Stimulated activated CD4-positive, alpha-beta T cell treated with anti-CD3 and anti-CD28 coated beads, TNF-alpha, amount 100 ng/mL, for 24 hours (primary cell): ENCODE measurements at places on chromosomes 2 and 18.

DNA sequence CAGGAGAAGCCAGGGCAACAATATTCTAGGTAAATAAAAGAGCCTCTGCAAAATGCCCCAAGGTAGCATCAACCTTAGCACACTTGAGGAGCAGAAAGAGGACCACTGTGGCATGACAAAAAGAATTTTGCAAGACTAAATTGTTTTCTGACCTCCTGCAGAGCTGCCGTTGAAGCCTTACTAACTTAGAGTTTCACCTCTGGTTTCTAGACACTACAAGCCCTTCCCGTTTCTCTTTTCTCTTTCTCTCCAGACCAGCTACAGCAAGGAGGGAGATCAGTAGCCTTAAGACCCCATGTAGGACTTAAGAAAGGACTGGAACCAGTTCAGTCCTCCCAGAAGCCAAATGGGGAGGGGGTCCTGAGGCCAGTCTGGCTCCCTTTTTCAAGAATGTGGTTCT is 73.3 kb upstream of the SP3 start:
- DNase-seq, result no peak

DNA sequence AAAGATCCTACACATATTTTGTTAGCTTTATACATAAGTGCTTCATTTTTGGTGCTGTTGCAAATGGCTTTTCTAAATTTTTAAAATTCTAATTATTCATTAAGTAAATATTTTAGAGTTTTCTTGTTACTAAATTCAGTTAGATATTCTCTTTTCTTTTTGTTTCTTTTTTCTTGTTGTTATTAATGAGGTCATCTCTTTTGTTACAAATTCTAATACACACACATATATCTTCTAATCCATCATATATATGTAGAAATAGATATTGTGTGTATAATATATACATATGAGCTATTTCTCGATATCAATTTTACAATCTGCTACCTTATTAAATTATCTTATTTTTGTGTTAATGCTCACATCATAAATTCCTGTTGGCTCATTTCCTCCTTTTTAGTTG is 255.9 kb downstream of the GALR1 start:
- DNase-seq, result no peak

DNA sequence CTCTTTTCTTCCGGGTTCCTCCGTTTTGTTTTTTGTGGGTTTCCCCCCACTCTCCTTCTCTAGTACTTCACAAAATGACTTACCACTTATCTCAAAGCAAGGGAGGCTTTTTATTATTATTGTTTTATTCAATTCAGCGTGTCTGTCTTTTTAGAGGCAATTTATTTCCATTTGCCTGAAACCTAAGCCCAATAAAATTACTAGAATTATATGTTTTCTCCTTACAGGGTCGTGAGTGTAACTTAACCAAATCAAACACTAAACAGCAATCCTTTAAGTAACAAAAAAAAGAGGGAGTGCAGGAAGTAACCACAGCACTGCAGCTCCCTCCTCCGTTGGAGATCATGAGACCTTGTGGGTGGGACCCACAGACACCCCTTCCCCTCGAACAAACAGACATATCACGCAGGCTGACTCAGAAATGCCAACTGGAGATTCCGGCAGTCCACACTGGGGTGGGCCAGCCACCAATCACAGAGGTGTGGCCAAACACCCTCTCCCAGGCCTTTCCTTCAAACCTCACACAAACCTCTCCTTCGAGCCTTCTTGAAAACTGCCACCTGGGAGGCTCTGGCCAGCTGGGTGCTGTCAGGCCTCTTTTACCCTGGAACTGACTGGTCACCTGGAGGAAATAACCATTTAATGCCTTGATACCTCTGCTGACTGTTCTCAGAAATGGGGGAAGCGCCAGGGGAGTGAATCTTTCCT is 207.1 kb upstream of the SMAD2 start:
- DNase-seq, result no peak

- DNase-seq, result no peak
Observed at GRCh38 chr2:147440734-147441133, 404.1 kb upstream of the ACVR2A start.

- DNase-seq, result no peak
Observed at GRCh38 chr18:21291106-21291505, 49.1 kb downstream of the GREB1L start.

GRCh38 chr2:29485631-29486030 is 370.4 kb downstream of the CLIP4 start:
- no peak for DNase-seq

GRCh38 chr2:41922177-41922576 is 125.6 kb upstream of the PKDCC start:
- no peak for DNase-seq

DNA sequence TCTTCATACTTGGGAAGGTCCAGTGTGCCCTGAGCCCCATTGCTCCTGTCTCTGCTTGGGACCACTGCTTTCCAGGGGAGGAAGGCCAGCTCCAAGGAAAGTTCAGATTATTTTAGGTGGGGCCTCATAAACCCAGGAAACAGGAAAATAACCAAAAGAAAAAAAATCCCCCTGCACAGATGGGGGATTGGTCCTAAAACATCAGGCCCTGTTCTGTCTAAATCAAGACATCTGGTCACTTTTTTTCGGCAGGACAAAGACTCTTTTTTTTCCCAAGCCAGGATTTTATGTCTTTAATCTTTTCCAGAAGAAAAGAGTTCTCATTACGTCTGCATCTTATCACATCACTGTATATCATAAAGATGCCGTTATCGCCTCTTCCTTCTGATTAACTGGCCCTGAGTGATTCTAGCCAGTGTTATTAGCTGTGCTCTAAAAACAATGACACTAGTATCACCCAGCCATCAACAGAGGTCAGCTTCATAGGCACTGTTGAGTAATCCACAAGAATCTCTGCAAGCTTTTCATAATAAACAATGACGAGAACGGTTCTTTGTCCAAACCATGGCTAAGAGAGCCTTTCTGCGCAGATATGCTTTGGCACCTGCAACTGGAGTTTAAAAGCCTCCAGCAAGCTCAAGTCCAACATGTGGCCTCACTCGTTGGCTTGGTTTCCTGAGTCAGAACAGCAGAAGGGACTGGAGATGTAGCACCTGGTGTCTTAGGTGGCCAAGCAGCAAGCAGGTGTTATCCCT is 138.2 kb downstream of the VAPA start:
- no peak for DNase-seq

- no peak for DNase-seq
Observed at GRCh38 chr2:21279525-21279924, 155.8 kb downstream of the TDRD15 start.

- DNase-seq, result no peak
Observed at GRCh38 chr2:171165967-171166327, 5.3 kb upstream of the TLK1 start.

DNA sequence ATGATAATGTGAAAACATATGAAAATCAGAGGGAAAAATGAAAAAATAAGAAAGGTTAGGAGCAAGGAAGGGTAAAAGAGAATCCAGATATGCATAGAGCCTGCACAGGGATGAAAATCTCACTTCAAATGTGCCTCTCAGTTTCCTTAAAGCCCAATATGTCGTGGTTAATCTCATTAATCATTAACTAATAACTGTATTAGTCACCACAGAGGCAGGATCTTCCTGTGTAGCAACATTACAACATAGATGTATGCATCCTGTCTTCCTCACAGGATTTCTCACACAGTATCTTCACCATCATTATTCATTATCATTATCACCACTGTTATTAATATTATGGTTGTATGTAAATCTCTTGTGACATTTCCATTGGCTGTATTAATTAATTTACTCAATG is 361.2 kb upstream of the SOX11 start:
- no peak for DNase-seq

DNA sequence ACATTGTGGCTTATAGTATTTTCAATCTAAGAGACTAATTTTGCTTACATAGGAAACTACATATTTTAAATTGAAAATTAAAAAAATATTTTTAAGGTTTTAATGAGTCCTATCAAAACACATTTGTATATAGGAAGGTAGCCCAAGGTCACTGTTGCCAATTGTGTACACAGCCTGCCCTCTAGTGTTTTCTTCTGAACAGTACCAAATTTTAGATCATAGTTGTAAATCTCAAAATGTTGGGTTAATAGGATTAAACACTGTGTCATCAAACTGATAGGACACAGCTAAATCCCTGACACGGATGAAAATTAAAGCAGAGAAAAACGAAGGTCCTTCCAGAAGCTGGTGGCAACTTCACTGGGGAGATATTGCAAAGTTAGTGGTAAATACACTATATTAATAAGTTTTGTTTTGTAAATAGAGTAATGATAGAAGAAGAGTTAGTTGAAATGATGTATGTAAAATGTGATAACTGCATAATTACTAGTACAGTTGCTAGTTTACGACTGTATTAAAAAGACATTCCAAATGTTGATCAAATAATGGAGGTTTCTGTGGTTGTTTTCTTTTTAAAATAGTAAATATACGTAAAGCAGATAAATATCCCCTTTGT is 19.7 kb downstream of the CLUL1 start:
- no peak for DNase-seq

- no peak for DNase-seq
Observed at GRCh38 chr2:47061944-47062678, 93.0 kb downstream of the STPG4 start.

- no peak for DNase-seq
Observed at GRCh38 chr18:610214-610928, 13.6 kb downstream of the CLUL1 start.

GRCh38 chr2:246489-247144 is 17.2 kb downstream of the SH3YL1 start:
- DNase-seq, result peak; percentile 6

DNA sequence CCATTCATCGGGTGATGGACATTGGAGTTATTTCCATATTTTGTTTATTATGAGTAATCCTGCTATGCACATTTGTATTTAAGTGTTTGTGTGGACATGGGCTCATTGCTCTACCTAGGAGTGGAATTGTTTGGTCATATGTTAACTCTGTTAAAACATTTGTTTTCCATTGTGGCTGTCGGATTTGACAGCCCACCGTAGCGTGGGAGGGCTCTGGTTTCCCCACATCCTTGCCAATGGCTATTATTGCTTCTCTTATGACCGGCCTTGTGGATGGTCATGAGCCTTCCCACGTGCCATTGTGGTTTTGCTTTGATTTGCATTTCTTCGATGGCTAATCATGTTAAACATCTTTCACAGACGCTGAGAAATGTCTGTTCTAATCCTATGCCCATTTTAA is 92.0 kb downstream of the ZNF236 start:
- DNase-seq, result no peak

DNA sequence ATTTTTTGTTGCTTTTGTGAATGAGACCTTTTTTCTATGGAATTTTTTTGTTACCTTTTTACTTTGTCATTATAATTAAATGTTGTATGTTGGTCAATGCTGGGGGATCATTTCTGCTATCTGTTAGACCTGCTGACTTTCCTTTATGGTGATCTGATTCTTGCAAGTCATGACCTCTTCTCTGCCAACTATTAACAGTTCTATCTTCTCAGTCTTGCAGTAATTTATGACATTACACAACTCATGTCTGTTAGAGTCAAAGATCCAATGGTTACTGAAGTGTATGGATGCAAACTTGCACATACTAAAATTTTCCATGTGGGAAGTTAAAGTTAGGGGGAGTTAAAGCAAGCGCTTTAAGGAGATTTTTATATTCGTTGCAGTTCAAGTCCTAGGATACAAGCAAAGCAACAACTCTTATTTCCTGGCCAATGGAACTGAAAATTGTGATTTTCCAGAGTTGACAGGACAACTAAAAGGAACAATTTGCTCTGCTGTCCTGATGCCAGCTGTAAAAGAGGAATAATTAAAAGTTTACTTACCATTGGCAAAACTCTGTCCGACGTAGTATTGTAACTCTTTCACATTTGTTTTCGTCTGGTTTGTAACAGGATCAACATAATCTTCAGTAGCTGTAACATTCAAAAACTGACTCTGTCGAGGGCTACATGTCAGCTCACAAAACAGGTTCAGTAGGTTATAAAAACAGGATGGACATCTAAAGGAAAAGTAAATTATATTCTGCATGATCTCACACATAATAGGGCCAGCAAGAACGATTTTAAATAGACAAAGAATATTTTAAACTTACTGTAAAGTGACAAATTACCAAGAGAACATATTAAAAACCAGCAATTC is 17.8 kb downstream of the NPC1 start:
- DNase-seq, result no peak

- DNase-seq, result no peak
Observed at GRCh38 chr18:76005632-76006208, 489.3 kb downstream of the ZNF516 start.

DNA sequence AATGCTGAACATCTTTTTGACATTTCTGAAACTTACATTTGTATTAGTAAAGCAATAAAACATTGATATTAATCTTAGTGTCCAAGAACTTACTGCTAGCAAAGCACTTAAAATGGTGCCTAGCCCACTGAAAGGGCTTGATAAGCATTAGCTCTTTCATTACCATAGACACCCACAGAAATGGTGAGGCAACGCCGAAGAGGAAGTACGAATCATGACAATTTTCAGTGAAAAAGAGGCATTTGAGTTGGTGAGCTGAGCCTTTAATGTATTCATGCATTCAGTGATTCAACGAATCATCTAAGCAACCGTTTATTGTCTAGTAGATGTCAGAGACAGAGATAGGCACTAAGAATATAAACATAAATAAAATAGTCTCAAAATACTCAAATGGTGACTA is 101.1 kb downstream of the PIGN start:
- no peak for DNase-seq

- no peak for DNase-seq
Observed at GRCh38 chr2:75065402-75066008, 107.1 kb downstream of the POLE4 start.

DNA sequence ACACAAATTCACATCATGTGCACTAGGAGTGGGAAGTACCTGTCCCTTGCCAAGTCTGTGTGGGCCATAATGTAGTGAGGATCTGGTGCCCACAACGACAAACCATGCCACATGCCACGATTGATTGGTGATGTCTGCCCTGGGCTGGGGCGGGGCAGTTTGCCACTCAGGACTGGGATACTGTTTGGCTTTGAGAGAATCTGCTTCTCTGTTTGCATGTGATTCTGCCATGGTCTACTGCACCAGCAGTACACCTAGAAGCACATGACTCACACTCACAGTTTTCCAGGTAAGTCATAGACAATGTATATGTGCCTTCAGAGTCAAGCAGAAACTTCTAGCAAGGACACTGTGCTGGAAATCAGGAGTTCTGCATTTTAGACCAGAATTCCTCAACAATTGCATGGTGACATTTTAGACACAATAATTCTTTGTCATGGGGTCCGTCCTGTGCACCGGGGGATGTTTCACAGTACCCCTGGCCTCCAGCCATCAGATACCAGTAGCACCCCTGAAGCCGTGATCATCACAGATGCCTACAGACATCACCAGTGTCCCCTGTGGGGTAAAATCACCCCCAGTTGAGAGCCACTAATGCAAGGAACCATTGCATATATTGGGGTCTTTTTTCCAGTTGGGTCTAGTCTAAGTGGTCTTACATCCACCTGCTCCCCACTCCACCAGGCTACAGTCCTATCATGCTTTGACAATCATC is 278.3 kb downstream of the EIPR1 start:
- no peak for DNase-seq
